RKO (cell line): ENCODE measurements at places on chromosomes 5 and 9.

DNA sequence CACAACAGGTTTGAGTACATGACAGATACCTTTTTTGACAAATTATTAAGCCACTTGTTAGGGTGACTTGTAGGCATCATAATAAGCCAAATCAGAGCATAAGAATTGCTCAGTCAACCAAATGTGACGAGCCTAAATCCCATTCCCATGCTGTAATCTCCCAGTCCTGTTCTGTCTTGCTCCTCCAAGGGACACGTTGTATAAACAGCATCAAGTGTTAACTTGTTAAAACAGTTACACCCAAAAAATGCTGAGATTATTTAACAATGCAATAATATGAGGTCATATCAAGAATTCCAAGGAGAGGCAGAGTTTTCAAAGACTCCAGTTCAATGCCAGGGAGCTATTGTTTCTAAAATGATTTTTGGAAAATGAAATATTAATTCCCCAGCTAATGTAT, 76.2 kb downstream of the SH3TC2 start:
- DNase-seq = no peak

DNA sequence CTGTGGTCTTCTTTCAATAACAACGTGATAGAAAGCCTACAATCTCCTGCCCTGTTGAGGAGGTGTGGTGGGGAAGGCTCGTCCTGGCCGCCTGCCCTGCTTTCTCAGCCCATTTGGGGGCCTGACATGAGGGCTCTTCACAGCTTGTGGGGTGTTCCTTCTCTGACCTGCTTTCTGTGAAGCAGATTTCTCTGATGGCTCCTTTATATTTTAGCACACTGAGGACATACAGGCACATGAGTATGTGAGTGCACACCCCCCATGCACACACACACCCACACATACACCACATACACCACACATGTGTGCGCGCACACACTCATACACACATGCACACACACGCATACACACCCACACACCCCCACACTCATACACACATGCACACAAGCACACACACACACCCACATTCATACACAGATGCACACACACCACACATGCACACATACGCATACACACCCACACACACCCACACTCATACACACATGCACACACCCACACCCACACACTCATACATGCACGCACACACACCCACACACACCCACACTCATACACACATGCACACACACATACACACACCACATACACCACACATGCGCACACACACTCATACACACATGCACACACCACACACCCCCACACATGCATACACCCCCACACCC, 117.5 kb downstream of the COL5A1 start:
- no peak for DNase-seq

DNA sequence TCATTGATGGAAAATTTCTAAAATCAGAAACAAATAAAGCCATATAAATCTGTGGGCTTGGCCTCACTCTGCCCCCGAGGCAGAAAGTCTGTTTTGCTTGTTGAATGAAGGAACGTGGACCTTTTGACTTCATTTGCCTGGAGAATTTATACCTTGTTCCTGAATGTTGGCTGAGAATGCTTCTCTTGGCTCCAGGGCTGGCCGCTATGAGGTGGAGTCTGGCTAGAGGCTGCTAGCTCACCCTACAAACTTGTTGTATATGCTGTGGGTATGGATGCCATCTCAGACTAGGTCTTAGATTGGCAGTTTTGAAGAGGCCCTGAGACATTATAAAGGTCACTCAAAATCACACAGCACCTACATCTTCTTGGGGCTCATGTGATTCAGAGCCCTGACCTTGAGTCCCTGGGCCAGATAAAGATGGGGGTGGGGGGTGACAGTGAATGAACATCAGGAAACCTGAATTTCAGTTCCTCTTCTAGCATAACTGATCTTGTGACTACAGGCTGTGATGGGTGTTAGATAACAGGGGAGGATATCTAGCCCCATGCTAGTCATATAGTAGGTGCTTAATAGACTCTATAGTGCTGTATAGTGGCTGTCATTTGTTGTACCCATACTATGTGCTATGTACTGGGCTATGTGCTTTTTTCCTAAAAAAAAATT, 2.8 kb downstream of the GM2A start:
- DNase-seq = no peak

- DNase-seq = peak; percentile 42
Observed at GRCh38 chr5:62029303-62029702, 276.7 kb upstream of the KIF2A start.

DNA sequence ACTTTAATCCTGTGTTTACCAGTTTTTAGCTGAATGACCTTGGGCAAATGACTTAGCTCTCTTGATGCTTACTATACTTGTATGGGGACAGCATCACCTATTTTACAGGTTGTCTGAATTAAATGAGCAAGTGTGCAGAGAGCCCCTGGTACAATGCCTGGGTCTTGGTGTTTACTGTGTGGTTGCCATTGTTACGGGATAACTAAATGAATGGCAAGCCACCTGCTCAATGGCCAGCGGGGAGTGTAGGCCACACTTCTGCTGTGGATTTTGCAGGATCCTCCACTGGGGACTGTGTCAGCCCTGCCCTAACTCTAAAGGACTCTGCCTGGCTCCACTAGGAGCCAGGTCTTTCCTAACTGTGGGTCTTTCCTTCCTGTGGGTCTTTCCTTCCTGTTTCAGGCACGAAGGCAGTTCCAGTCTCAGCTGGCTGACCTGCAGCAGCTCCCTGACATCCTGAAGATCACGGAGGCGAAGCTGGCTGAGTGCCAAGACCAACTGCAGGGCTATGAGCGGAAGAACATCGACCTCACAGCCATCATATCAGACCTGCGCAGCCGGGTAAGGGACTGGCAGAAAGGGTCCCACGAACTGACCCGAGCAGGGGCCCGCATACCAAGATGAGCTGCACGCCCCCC, 10.3 kb upstream of the GLE1 start:
- no peak for DNase-seq

- no peak for DNase-seq
Observed at GRCh38 chr5:74404574-74405508, 235.7 kb downstream of the ENC1 start.

DNA sequence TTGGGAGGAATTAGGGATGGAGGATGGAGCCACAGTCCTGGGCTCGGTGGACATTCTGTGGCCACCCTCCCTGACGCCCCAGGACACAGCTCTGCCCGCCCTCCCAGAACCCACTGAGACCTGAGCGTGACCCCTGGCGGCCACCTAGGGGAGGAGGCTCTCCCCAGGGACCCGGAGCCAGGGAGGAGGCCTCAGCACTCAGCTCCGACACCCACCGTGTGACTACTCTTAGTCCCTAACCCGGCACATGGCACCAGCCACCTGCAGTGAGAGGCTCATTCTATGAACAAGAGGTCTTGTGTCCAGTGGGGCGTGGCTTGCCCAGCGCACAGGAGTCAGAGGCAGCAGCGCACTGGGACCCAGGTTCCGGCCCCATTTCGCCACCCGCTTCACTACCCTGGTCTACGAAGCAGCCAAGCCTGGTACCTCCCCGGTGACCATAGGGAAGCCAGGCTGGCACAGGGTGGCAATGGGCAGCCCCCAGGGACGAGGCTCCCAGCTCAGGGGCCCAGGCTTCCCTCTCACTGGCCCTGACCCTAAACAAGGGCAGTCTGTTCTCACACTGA, 10.2 kb downstream of the SARDH start:
- no peak for DNase-seq

GRCh38 chr9:99731950-99732349, 89.7 kb upstream of the NR4A3 start:
- DNase-seq = no peak

- no peak for DNase-seq
Observed at GRCh38 chr9:118423721-118424120, 719.5 kb downstream of the TLR4 start.

GRCh38 chr5:124373883-124374282, 372.6 kb downstream of the ZNF608 start:
- DNase-seq = no peak

DNA sequence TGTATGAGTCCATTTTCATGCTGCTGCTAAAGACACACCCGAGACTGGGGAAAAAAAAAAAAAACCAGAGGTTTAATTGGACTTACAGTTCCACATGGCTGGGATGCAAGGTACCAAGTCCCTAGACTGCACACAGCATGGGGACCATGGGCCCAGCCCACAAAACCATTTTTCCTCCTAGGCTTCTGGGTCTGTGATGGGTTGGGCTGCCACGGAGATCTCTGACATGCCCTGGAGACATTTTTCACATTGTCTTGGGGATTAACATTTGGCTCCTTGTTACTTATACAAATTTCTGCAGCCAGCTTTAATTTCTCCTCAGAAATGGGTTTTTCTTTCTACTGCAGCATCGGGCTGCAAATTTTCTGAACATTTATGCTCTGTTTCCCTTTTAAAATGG, 340.3 kb upstream of the NUDT12 start:
- no peak for DNase-seq

- DNase-seq = no peak
Observed at GRCh38 chr9:27212621-27213020, 84.3 kb downstream of the EQTN start.

- no peak for DNase-seq
Observed at GRCh38 chr5:159415301-159415937, 85.1 kb upstream of the IL12B start.

GRCh38 chr5:38655691-38656090, 99.2 kb upstream of the LIFR start:
- no peak for DNase-seq

DNA sequence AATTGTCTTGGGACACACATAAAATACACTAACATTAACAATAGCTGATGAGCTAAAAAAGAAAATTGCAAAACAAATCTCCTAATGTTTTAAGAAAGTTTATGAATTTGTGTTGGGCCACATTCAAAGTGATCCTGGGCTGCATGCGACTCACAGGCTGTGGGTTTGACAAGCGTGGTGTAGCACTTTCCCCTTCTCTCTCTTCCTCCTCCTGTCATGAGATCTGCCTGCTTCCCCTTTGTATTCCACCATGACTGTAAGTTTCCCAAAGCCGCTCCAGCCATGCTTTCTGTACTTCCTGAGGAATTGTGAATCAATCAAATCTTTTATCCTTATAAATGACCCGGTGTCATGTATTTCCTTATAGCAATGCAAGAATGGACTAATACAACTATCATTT, 178.0 kb downstream of the TLR4 start:
- DNase-seq = no peak

- peak; percentile 32 for DNase-seq
Observed at GRCh38 chr5:112366987-112367386, 52.1 kb downstream of the EPB41L4A start.

- DNase-seq = no peak
Observed at GRCh38 chr5:143448518-143448917, 45.0 kb upstream of the NR3C1 start.

GRCh38 chr9:5579881-5580280, 49.0 kb upstream of the RIC1 start:
- DNase-seq = no peak

DNA sequence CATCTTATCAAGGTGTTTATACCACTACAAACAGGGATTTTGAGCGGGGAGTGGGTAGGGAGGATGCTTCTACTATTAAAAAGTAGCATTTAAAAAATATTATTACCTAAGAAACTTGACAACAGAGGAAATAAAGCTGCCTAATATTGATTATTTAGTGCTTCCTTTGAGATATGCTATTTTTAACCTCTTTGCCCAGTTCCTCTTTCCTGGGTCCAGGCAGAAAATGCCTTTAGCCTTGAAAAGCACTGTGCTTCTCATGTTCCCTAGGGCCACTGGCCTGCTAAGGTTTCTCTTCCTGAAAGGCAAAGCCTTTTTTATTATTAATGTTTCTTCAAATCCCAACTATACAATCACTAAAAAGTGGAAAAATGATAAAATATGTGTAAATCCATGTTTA, 217.2 kb upstream of the HAPLN1 start:
- DNase-seq = no peak

GRCh38 chr9:37035648-37036370, 1.7 kb upstream of the PAX5 start:
- DNase-seq = no peak

- DNase-seq = no peak
Observed at GRCh38 chr9:109861499-109861898, 81.5 kb downstream of the PALM2AKAP2 start.

GRCh38 chr5:133370904-133371303, 241.4 kb downstream of the FSTL4 start:
- DNase-seq = no peak

DNA sequence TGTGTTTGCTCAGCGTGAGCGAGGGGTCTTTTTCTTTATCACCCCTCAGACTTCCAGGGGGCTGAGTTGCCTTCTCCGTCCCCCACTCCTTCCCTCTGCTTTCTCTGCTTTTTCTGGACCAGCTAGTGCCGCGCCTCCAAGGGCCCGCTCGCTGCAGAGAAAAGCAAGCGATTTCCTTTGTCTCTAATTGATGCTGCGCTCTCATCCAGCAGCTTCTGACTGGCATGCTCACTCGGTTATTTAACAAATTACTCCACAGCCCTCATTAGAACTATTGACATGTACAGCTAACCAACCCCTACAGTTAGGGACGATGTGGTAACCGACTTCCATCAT, 288.0 kb downstream of the ELAVL2 start:
- no peak for DNase-seq

DNA sequence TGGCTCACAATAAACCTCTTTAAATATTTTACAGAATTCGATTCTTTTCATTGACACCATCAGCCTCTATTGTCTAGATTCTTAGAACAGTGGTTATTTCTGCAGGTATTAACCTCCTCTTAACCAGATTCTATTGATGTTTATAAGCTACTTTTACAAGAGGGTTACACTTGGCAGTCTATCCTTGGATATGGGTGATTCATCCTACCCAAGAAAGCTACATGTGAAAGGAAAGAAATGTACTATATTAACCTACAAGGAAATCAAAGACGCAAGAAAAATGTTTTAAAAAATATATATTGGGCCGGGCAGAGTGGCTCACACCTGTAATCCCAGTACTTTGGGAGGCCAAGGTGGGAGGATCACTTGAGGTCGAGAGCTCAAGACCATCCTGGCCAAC, 16.7 kb downstream of the SLC25A25 start:
- DNase-seq = no peak

DNA sequence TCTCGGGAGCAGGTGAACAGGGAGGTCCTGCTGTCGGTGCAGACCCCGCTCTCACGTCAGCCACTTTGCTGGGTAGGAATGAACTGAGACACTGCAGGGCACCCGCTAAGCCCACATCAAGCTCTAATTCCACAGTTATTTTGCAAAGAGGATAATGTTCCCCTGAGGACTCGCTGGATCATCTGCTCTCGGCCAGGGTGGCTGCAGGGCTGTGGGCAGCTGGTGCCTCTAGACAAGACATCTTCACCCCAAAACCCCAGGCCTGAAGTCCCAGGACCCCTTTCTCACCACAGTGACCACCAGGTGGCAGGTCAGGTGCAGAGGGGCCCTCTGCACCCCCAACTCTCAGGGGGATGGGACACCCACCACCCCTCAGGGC, 135.1 kb upstream of the PPP1R26 start:
- no peak for DNase-seq
